ENCODE measurements at places on chromosomes 3 and 15.

DNA sequence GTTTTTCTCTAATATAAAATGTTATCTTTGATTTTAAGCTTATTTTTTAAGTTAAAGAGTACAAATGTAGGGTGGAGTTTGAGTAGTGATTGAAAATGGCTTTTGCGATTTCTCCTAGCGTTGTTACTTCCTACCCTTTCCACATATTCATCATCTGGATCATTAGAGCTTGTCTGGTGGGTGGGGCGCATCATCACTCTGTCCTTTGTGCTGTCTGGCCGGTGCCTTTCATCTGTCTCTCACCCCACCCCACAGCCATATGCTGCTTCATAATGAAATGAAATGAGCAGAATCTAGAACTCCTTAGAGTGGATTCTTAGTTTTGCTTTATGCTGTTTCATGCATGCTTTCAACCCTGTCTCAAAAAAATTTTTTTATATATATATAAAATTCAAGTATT is 44.3 kb downstream of the ATP1B3 start:
- no peak for DNase-seq

DNA sequence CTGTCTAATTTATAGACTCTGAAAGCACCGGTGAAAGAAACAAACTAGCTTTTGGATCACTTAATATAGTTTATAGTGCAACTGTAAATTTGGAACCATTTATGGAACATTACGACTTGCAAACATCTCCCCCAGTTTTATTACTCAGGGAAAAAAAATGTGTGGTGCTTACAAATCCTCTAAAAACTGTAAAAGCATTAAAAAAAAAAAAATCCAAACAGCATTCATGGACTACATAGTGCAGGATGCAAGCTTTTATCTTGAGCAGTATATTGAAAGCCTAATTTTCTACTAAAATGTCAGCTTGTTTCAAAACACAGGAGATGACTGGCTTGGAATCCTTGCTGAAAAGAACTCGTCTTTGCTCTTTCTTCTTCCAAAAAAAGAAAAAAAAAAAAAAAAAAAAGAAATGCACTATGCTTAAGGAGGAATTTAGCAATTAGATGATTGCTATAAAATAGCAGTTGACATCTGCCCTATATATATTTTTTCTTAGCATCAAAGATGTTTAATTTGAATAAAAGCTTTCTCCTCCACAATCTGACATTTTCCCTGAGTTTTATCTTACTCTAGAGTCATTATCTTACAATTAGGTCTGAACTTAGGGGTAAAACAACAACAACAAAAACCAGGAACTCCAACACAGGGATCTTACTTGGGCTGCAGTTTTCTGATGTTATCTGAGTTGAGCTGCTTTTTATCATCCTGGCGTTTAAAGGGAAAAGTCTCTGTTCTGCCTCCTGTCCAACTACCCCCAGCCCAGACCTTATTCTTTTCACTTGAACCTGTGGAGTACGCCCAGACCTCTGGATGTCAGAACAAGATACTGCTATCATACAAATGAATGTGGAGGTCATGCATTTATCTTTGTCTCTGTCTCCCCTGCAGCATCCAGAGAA is 62.6 kb upstream of the PDZRN3 start:
- DNase-seq: no peak

GRCh38 chr3:115084686-115085085 is 62.4 kb downstream of the ZBTB20 start:
- DNase-seq: no peak

- DNase-seq: no peak
Observed at GRCh38 chr3:52408466-52408865, 36.4 kb downstream of the SEMA3G start.

DNA sequence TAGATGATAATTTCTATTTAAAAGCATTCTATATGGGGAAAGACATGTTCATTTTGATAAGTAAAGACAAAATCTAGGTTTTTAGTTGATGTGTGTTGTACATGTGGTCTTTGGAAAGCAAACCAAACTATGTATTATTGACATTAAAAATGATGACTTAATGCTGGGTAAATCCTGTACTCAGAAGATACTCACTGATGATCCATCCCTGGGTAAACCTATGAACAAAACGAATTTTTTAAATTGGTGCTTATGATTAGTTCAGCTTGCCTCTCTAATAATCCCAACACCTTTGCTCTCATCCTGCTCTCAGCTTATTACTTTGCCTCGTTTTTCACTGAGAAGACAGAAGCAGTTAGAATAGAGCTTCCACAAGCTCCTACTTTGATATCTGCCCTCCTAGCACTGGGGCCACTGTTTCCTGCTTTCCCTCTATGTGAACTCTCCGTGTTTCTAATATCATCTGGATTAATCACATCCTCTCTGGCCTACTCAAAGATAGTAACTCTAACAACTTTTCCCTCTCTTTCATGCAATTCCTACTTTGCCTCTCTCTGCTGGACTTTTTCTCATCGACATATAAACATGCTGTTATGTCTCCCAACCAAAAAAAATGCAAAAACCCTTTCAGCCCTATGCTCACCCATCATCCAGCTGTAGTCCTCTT is 29.3 kb downstream of the RARRES1 start:
- no peak for DNase-seq

GRCh38 chr3:107942244-107942643 is 148.6 kb downstream of the CD47 start:
- DNase-seq: peak; percentile 5

DNA sequence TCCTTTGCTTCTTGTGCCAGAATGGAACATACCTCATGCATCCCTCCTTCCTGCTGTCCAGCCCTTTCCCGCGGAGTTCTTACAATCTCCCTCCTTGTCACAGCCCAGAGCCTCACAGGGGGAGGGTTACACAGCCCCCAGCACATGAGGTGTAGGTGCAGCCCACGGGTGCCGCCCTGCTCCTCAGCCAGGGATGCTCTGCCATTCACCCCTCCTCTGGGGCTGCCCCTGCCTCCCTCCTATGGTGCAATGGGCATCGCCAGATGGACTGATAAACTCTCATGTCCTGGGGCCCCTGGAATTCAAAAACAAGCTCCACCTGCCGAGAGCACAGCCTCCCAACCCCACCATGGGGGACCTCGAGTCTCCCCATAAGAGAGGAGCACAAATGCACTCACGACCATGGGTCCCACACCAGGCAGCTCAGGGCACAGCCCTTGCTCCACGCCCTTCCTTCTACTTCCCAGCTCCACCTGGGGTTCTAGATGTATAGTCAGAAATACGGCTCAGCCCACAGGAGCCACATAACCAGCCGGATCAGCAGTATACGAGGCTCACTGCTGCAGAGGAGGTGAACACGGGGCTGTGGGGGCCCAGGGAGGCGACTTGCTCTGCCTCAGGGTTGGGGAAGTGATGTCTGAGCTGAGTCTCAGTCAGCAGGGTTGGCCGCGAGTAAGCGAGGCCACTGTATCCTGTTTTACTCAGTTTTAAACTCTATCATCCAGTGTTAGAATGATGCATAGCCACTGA is 269.7 kb upstream of the LYSMD4 start:
- DNase-seq: no peak

DNA sequence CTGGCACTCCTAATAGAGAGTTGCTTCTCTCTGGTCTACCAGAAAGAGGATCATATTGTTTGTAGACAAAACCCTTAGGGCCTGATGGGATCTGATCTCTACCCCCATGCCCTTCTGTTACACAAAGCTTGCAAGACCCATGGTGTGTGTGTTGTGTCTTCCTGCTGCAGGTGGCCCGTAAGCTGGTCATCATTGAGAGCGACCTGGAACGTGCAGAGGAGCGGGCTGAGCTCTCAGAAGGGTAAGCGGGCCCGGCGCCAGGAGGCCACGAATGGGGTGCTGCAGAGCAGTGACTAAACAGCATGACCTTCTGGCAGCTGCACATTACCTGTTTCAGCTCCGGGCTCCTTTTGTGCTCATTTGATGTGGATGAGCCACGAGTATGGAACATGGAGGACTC is 18.2 kb downstream of the TPM1 start:
- no peak for DNase-seq

DNA sequence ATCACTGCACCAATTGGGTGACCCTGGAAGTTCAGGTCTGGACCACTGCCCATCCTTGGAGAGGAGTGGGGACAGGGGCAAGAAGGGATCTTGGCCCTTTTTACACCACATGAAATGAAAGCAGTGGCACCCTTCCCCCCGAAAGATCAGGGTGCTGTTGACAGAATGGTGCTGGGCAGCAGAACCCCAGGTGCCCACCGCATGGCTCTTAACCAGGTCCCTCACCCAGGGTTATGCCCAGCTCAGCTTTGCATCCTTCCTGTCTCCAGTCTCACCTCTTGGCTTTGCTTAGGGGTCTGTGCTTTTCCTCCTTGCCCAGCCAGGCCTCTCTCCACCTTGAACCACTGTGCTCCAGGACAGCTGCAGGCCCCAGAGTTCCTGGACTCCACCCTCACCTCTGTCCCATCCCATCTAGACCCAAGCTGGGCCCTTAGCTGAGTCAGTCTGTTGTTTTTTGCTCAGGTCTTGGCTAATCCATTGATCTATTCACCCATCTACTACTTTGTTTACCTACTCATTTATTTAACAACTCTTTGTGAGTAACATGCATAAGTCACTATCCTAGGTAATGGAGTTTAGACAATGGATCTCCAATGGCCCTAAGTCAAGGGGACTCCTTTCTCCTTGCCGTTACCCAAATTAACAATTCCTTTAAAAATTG is 77.1 kb upstream of the PRR23E start:
- DNase-seq: no peak

GRCh38 chr15:32704395-32704981 is 13.3 kb upstream of the GREM1 start:
- no peak for DNase-seq

GRCh38 chr15:86629409-86630356 is 550.0 kb downstream of the AGBL1 start:
- no peak for DNase-seq

DNA sequence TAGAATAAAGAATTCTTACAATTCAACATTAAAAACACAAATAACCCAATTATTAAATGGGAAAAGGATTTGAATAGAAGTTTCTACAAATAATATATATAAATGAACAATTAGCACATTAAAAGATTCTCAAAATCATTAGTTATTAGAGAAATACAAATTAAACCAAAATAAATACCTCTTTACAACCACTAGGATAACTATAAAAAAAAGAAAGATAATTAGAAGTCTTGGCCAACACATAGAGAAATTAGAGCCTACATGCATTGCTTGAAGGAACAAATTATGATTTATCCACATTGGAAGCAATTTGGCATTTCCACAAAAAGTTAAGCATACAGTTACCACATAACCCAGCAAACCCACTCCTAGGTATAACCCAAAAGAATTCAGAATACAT is 502.3 kb upstream of the UBE2E2 start:
- no peak for DNase-seq

- peak; percentile 67 for DNase-seq
Observed at GRCh38 chr15:68783226-68784058, 37.3 kb downstream of the ANP32A start.

- DNase-seq: no peak
Observed at GRCh38 chr3:177034832-177035475, 162.3 kb downstream of the TBL1XR1 start.

DNA sequence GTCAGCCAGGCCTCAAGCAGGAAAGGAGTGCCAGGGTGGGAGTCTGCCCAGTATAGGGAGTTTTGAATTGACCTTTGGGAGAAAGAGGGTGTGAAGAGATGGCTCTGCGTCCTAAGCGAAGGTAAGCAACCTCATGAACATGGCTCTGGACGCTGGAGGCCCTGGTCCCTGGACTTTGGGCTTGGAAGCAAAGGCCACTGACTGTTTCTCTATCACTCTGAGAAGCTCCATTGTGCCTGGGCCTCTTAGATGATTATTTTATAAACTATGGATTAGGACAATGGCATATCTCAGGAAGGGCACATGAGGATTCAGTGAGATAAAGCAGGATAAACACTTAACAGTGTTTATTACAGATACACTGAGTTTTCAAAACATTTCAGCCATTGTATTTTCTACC is 59.0 kb downstream of the SUCLG2 start:
- DNase-seq: no peak

GRCh38 chr3:195188426-195188927 is 82.5 kb downstream of the XXYLT1 start:
- no peak for DNase-seq

- no peak for DNase-seq
Observed at GRCh38 chr3:39056151-39056550, 4.3 kb downstream of the WDR48 start.

- no peak for DNase-seq
Observed at GRCh38 chr3:25493246-25493645, 65.2 kb downstream of the RARB start.

- DNase-seq: no peak
Observed at GRCh38 chr3:145183261-145183660, 977.7 kb downstream of the PLOD2 start.

DNA sequence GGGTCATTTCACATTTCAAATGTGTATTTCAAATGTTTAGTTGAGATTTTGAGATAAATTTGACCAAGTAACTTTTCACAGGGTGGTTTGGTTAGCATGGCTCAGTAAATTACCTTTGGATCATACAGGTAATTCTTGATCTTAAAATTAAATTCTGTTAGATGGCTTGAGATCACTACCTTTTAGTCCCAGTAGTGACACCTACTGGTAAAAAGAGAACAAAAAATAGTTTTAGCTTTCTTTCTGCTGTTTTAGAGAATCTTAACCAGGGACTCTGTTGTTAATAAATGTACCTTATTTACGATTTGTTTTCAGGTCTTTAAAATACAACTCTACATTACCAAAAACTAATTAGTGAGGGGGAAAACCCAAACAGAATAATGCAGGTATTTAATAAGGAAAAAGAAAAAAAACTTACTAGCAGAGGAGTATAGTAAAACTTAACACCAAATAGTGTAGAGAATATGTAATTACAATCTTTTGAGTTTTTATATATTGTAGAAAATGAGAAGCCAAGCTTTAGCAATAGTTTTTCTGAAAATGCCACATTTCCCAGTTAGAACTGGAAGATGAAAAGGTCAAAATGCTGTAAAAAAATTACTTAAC is 620.3 kb upstream of the AGTR1 start:
- DNase-seq: no peak

- no peak for DNase-seq
Observed at GRCh38 chr3:104549099-104549714, 817.5 kb upstream of the ALCAM start.

GRCh38 chr3:63945558-63946096 is 33.4 kb upstream of the SCAANT1 start:
- DNase-seq: no peak

- no peak for DNase-seq
Observed at GRCh38 chr15:25065876-25066275, 111.1 kb downstream of the SNRPN start.

DNA sequence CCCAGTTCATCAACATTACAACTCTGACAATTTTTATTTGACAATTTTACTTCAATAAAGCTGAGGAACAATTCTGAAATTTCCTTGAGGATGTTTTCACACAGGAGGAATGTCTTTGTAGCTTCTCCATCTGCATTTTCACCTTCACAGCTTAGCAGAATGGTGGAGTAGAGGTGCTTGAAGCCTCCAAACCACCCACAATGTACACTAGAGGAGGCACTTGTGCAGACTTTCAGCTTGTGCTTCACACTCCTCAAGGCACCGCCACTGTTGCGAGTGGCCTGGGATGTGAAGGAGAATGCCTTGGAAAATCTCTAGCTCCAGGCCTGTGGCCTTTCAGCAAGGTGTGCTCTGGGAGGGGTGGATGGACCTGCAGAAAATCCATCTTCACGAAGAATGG is 181.9 kb downstream of the EPHB1 start:
- DNase-seq: no peak
